ENCODE measurements at places on chromosomes 7 and 10. TPM values are rescaled to one million over a fixed set of nuclear protein-coding genes. Genes with fewer than 3 reads are reported as not detected.

- H3K4me3 ChIP-seq, result no peak overlapping the region
- peaks cover 7% of the 10 kb centered on the region for H3K4me1 ChIP-seq
- peaks cover 7% of the 10 kb centered on the region for H3K36me3 ChIP-seq
- DNase-seq, result no peak
- no peak overlapping the region for H3K27ac ChIP-seq
- no peaks in the 10 kb centered on the region for H3K27me3 ChIP-seq
Observed at GRCh38 chr7:27779873-27780272, 39.9 kb downstream of the TAX1BP1 start.

DNA sequence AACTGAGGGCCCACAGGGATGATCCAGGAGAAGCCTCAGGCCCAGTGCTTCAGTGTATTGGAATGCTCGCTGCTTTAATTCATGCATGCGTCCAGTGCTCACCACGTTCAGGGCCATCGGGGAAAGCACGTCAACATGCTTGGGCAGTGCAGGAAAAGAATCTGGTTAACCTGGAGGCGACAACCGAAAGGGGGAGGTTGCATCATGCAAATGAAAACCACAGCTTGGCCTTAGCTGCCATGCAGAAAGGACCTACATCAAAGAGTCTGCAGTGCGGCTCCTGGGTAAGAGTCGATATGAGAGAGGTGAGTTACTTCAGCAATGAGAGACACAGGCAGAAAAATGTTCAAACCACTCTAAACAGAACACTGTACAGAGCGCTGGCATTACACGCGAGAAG lies 440.1 kb downstream of the KCNMA1 start:
- DNase-seq, result no peak
- H3K4me1 ChIP-seq, result no peaks in the 10 kb centered on the region
- no peak overlapping the region for H3K27ac ChIP-seq
- H3K27me3 ChIP-seq, result no peaks in the 10 kb centered on the region
- no peak overlapping the region for H3K4me3 ChIP-seq

DNA sequence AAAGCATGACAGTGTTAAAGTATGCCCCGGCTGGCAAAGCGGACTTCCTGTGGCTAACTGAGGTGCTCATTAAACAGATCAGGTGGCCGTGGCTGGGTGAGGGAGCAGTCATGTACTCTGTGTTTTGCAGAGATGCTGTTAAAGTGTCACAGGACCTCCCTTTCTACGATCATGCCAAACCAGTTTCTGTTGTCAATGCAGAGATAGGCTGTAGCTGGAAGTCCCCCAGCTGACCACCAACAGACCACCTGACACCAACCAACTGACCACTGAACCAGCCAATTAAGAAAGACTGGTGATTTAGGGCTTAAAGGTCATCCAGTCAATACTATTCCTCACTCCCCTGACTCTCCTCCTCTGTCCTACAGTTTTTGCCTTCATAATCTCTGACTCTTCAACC lies 431.1 kb upstream of the LRGUK start:
- no peak overlapping the region for H3K4me3 ChIP-seq
- no peaks in the 10 kb centered on the region for H3K27me3 ChIP-seq
- H3K4me1 ChIP-seq, result no peaks in the 10 kb centered on the region

- no peaks in the 10 kb centered on the region for H3K36me3 ChIP-seq
- no peaks in the 10 kb centered on the region for H3K27me3 ChIP-seq
- H3K4me1 ChIP-seq, result no peaks in the 10 kb centered on the region
- H3K27ac ChIP-seq, result no peak overlapping the region
Observed at GRCh38 chr10:60819271-60819670, 41.0 kb downstream of the CDK1 start.

DNA sequence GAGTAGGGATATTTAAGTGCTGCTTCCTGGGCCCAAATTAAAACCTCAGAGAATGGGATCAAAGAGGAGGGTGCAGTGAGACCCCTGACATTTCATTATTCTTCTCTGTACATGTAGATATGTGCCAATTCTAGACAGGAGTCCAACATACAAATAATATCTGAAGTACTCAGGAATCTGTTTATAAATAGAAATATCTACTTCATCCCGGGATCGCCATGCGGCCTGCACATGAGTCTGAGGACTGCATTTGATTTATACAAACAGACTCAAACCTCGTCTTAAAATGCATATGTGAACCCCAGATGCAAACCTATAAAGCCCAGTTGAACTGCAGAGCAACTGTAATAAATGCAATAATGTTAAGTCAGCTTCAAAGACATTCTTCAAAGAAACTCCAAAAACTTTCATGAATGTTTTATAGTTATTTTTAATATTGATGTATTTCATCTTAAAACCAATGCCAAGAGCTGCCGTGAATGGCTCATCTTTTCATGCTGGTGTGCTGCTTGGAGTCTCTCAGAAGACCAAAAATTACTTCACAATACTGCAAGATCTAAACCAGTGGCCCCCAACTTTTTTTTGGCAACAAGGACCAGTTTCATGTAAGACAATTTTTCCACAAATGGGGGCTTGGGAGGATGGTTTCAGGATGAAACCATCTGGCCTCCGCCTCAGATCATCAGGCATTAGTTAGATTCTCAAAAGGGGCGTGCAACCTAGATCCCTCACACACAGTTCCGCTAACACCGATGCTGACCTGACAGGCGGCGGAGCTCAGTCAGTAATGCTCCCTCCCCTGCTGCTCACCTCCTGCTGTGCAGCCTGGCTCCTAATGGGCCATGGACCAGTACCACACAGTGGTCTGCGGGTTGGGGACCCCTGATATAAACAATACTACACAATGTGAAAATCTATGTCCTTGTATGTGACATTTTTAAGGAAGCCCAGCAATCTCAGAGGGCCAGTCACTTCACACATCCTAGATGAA lies 166.9 kb downstream of the PARD3 start:
- H3K27ac ChIP-seq, result no peak overlapping the region
- no peaks in the 10 kb centered on the region for H3K36me3 ChIP-seq
- no peaks in the 10 kb centered on the region for H3K4me1 ChIP-seq
- DNase-seq, result no peak
- no peaks in the 10 kb centered on the region for H3K27me3 ChIP-seq

DNA sequence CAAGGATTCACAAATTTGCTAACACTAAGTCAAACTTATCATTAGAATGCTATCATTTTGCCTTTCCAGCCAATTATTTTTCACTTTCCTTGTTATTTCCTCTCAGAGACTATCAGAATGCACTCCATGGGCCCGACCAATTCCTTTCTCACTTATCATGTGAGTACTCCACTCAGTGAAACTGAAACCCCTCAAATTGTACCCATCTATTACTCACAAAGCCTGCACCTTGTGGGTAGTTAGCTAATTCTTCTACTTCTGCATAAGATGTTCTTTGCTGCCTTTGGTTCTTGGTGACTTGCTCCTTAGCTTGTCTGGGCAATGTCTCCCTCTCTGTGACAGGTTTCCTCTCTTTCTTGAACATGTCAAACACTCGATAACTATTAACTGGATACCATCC lies 35.2 kb upstream of the MBL2 start:
- H3K36me3 ChIP-seq, result no peaks in the 10 kb centered on the region
- no peaks in the 10 kb centered on the region for H3K27me3 ChIP-seq

- H3K36me3 ChIP-seq, result no peaks in the 10 kb centered on the region
- no peak overlapping the region for H3K27ac ChIP-seq
- no peaks in the 10 kb centered on the region for H3K4me1 ChIP-seq
- no peaks in the 10 kb centered on the region for H3K27me3 ChIP-seq
- no peak for DNase-seq
- no peak overlapping the region for H3K4me3 ChIP-seq
Observed at GRCh38 chr7:21135437-21135836, 292.4 kb upstream of the SP4 start.

DNA sequence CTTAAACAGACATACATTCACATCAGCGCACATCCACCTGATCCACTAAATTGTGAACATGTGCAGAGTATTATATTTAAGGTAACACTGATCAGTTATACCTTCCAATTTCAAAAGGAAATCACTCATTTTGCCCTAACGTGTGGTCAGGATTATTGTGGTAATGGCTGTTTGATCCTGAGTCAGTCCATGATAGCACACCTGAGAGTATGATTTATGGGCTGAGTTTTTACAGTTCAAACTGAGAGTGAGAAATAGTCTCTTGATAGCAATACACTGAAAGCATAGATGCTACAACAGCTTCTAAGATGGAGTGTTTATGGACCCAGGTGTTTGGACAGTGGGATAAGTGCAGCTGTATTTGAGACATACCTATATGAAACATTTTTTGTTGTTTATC lies 96.7 kb downstream of the KIF20B start:
- DNase-seq, result no peak
- no peak overlapping the region for H3K27ac ChIP-seq
- no peak overlapping the region for H3K4me3 ChIP-seq

DNA sequence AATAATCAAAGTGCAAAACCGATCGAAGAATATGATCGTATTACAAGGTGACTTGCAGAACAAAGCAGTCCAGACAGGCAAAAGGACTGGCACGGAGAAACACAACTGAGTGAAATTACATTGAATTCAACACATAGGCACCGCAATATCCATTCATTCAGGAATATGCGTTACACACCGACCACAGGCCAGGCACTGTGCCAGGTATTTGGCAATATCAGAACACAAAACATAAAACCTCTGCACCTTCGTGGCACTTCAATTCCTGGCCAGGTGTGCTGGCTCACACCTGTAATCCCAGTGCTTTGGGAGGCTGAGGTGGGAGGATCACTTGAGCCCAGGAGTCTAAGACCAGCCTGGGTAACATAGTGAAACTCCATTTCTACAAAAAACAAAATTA lies 187.9 kb downstream of the DIP2C start:
- no peak for DNase-seq
- peaks cover 8% of the 10 kb centered on the region for H3K4me1 ChIP-seq
- no peaks in the 10 kb centered on the region for H3K36me3 ChIP-seq
- no peak overlapping the region for H3K4me3 ChIP-seq
- peaks cover 5% of the 10 kb centered on the region for H3K27me3 ChIP-seq
- H3K27ac ChIP-seq, result no peak overlapping the region

DNA sequence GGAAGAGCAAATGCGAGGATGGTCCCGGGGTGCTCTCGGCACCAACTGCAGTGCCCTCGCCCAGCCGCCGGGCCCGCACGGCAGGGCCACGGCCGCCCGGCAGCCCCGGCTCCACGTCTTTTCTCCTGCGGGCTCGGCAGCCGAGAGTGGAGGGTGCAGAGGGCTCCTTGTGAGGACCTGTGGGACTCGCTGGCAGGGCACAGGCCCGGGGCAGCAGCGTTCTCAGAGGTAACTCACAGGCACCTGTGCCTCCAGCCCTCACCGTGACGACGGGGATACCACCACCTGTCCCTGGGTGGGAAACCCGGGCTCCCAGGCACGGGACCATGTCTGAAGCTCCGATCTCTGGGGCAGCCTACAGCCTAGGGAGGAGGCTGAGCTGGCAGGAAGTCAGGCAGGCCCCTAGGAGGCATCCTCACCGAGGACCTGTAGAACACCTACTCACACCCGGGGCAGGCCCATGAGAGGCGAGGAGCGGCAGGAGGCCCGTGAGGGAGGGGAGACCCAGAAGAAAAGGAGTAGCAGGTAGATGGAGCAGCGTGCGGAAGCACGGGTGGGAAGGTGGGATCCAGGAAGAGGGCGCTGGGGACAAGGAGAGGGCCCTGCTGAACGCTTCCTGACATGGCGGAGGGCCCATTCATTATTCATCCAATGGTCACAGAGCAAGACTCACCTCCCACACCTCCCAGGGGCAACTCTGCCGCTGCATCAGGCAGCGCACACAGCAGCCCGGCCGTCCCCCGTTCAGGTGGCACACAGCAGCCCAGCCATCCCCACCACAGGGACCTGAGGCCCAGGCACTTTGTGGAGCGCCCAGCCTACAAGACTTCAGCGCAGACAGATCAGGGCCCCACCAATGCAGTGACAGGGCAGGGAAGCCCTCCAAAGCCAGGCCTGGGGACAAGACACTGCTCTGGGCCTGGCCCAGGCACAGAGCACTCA lies 244.9 kb downstream of the MAD1L1 start:
- peaks cover 35% of the 10 kb centered on the region for H3K4me1 ChIP-seq
- H3K36me3 ChIP-seq, result no peaks in the 10 kb centered on the region
- no peak for DNase-seq
- H3K27ac ChIP-seq, result no peak overlapping the region
- H3K27me3 ChIP-seq, result no peaks in the 10 kb centered on the region
- no peak overlapping the region for H3K4me3 ChIP-seq

DNA sequence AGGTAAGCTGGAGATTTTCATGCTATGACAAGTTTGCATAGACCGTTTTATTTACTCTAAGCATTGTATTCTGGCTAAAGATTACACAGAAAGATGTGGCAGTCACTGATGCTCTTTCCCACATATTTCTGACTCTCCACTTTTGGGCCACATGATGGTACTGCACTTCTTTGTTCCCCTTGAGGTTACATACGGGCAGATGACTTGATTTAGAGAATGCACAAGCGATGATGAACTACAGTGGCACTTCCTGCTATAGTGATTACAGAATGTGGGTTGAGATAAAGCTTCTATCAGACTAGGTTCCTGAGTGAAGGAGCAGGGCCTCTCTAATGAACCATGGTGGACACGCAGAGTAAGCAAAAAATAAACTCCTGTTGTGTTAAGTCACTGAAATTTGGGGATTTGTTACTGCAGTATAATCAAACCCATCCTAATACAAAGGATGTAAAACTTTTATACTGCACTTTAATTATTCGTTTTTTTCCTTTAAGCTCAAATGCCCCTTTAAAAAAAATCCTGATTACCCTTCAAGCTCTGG lies 177.9 kb downstream of the TAX1BP1 start:
- no peaks in the 10 kb centered on the region for H3K4me1 ChIP-seq
- H3K4me3 ChIP-seq, result no peak overlapping the region
- DNase-seq, result no peak
- no peak overlapping the region for H3K27ac ChIP-seq
- no peaks in the 10 kb centered on the region for H3K27me3 ChIP-seq
- no peaks in the 10 kb centered on the region for H3K36me3 ChIP-seq

DNA sequence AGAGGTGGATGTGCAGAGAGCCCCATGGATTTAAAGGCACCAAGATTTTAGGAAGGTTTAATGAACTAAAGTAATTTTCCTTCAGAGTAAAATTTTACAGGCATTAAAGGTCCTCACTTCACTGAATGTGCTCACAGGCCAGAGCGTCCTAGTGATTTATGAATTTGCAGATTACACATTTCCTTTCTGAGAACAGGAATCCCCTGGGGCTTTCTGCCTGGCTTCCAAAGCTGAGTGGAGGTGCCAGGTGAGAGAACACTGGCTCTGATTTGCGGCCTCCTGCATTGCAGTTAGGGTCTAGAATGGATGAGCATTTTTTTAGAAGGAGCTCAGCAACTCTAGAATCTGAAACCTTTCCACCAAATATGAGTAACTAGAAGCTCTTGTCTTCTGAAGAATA lies 194.3 kb downstream of the SORCS3 start:
- no peak overlapping the region for H3K27ac ChIP-seq
- no peak for DNase-seq
- H3K27me3 ChIP-seq, result no peaks in the 10 kb centered on the region
- H3K4me1 ChIP-seq, result no peaks in the 10 kb centered on the region
- H3K36me3 ChIP-seq, result no peaks in the 10 kb centered on the region

Gene IRF5
- 15.2 TPM for polyA plus RNA-seq

Gene NUP205
- polyA plus RNA-seq, result 23.9 TPM

Gene NKX1-2
- polyA plus RNA-seq, result not detected

Gene MKI67
- polyA plus RNA-seq, result 0.70 TPM

Gene TMEM196
- polyA plus RNA-seq, result not detected

Gene PLEKHS1
- not detected for polyA plus RNA-seq

Gene HABP2
- not detected for polyA plus RNA-seq

Gene CFAP70
- polyA plus RNA-seq, result not detected

Gene SH2B2
- 1.5 TPM for polyA plus RNA-seq

Gene DNA2
- polyA plus RNA-seq, result 0.55 TPM
